Kidney (tissue), 22 donors: ENCODE measurements at places on chromosomes 3 and 15. TPM values are rescaled to one million over a fixed set of nuclear protein-coding genes. Genes with fewer than 3 reads are reported as not detected.

DNA sequence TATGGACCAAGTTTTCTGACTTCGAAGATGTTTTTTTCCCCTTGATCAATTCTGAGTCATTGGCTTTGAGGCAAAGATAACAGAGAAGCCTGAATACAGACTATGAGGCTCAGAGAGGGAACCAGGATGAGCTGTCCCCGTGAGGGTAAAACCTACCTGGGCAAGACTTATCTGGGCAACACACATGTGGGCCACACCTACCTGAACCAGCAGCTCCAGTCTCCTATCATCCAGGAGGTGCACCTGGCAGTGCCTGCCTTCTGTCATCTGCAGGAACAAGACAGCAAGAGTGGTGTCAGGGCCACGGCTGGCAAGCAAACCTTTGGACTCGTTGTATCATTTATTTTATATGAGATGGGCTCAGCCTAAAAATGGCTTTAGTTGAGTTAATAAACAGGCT, 72.6 kb downstream of the FRMD4B start:
- H3K27ac ChIP-seq, result no peak overlapping the region
- no peaks in the 10 kb centered on the region for H3K27me3 ChIP-seq
- no peaks in the 10 kb centered on the region for H3K36me3 ChIP-seq
- no peak overlapping the region for H3K4me3 ChIP-seq

GRCh38 chr3:29887451-29887850, 606.6 kb downstream of the RBMS3 start:
- H3K4me3 ChIP-seq, result no peak overlapping the region
- H3K36me3 ChIP-seq, result no peaks in the 10 kb centered on the region
- no peaks in the 10 kb centered on the region for H3K4me1 ChIP-seq
- no peak for DNase-seq

DNA sequence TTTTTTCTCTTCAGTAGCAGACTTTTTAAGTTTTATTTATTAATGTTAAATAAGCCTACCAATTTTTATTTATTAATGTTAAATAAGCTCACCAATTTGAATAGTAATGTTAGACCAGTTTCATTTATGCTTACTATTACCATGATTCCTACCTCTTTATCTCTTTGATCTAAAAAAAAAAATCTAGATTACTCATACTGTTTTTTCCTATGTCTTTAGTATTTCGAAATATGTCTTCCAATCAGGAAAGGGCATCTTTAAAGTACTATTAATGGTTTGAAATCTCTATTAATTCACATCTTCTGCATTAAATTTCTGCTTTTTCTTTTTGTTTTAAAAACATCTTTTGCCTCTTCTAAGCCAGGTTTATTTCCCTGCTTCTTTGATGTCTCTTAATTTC, 27.5 kb upstream of the MAPKBP1 start:
- H3K4me1 ChIP-seq, result no peaks in the 10 kb centered on the region
- H3K27ac ChIP-seq, result no peak overlapping the region
- DNase-seq, result no peak
- H3K36me3 ChIP-seq, result peaks cover 18% of the 10 kb centered on the region
- H3K27me3 ChIP-seq, result no peaks in the 10 kb centered on the region

DNA sequence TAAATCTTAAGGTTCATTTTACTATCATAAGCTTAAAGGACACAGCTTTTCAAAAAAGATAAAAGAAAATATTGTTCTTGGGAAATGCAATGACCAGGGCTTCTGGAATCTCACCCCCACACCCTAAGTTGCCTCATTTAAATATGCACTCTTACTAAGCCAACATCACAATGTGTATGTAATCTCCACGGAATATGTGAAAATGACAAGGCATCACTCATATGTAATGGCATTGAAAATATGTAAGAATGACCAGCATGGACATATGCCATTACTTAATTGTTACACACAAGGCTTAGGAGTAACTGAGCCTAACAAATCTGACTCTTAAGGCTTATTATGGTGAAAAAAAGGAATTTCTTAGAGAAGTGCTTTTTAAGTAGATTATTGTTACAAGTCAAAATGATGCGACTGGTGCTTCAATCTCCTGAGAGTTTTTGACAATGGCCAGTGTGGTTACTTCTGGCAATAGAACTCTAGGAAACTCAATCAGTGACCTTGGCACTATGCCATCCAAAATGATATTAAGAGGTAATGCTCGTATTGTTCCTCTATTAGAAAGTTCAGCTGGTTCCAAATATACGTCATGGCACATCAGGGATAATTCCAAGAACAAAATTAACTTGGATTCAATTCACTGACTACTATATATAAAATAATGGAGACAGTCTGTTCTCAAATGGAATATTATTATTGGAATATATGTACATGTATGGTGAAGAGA, 290.0 kb upstream of the PLSCR5 start:
- no peak overlapping the region for H3K4me3 ChIP-seq
- DNase-seq, result no peak
- H3K27ac ChIP-seq, result no peak overlapping the region

DNA sequence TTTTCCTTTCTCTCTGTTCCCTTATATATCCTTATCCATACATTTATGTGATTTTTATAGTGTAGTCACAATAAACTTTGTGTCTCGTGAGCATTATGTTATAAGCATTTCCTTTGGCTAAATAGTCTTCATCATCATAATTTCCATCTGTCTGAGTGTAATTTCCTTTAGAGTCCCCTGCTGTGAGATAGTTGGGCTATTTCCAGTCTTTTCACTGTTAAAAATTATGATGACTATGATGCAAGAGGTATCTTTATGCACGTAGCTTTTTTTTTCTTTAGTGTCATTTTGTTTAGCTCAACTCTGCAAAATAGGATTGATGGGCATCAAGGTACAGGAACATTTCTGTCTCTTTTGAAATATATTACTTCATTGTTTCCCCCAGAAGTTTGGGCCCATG, 26.9 kb upstream of the CA12 start:
- no peak overlapping the region for H3K27ac ChIP-seq
- no peaks in the 10 kb centered on the region for H3K4me1 ChIP-seq
- DNase-seq, result no peak
- H3K36me3 ChIP-seq, result no peaks in the 10 kb centered on the region
- H3K27me3 ChIP-seq, result no peaks in the 10 kb centered on the region
- no peak overlapping the region for H3K4me3 ChIP-seq

The TRIM42 gene
- total RNA-seq, result not detected

- H3K27me3 ChIP-seq, result no peaks in the 10 kb centered on the region
- no peak overlapping the region for H3K27ac ChIP-seq
- H3K4me3 ChIP-seq, result no peak overlapping the region
- DNase-seq, result no peak
Measured at GRCh38 chr3:100637197-100637631, 27.8 kb downstream of the ADGRG7 start.

- H3K27ac ChIP-seq, result no peak overlapping the region
- H3K36me3 ChIP-seq, result no peaks in the 10 kb centered on the region
- H3K4me3 ChIP-seq, result no peak overlapping the region
- DNase-seq, result no peak
Measured at GRCh38 chr3:193836918-193837317, 243.9 kb downstream of the OPA1 start.

DNA sequence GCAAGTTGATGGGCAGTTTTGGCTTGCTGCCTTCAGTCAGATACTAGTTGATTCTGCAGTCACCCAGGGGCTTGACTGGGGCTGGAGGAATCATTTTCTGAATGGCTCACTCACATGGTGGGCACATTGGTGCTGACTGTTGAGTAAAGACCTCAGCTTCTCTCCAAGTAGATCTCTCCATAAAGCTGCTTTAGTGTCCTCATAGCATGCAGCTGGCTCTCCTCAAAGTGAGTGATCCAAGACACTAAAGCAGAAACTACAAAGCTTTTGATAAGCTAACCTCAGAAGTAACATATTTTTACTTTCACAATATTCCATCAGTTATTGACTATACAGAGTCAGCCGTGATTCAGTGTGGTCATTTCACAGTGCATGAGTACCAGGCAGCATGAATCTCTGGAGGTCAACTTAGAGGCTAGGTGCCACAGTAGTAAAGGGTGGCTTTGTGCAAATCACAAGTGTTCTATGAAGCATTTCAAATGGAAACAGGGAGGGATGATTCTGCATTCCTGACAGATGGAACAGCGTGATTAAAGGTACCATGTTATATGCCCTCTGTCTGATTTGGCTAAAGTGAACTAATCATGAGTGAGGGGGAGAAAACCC, 24.3 kb upstream of the ATP8B4 start:
- no peak overlapping the region for H3K4me3 ChIP-seq
- H3K27ac ChIP-seq, result no peak overlapping the region
- H3K4me1 ChIP-seq, result no peaks in the 10 kb centered on the region
- DNase-seq, result no peak
- H3K27me3 ChIP-seq, result no peaks in the 10 kb centered on the region
- H3K36me3 ChIP-seq, result no peaks in the 10 kb centered on the region

DNA sequence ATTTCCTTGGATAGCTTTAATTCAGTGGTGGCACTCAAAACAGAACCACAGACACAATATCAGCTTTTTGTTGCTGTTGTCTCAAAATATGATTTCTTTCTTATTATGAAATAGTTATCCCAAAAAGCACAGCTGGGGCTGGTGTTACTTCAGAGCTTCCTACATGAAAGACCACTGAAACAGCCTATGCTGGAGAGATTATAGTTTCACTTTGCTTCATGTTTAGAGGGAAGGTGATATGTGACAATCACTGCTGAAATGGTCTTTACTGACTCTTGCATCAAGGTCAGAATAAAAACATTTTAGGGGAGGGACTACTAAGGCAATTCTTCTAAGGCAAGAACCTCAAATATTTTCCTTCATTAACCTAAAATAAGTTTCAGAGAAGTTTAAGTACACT, 190.7 kb downstream of the TNIK start:
- no peak for DNase-seq
- no peaks in the 10 kb centered on the region for H3K4me1 ChIP-seq
- H3K36me3 ChIP-seq, result no peaks in the 10 kb centered on the region
- H3K27me3 ChIP-seq, result no peaks in the 10 kb centered on the region
- no peak overlapping the region for H3K4me3 ChIP-seq
- no peak overlapping the region for H3K27ac ChIP-seq

GRCh38 chr3:70989174-70989573, 594.4 kb downstream of the FOXP1 start:
- H3K4me3 ChIP-seq, result no peak overlapping the region
- H3K27me3 ChIP-seq, result no peaks in the 10 kb centered on the region
- no peak overlapping the region for H3K27ac ChIP-seq
- no peaks in the 10 kb centered on the region for H3K36me3 ChIP-seq

DNA sequence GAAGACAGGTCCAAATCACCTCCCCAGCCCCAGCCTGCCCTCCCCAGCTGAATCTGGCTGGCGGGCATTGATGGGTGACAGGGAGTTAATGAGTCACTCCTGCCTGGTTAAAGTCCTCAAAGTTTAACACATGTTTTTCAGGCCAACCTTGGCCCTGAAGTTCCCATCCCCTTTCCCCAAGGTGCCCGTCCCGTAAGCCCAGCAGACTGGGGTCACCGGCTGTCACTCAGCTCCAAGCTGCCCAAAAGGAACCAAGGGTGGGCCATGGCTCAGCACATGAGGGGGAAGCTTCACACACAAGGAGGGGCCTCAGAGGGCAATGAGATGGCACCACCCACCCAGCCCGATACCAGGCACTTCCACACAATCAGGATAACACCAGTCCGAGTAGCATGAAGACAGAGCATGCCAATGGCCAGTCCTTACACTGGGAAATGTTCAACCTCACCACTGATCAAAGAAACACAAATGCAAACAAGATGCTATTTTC, 10.2 kb upstream of the KLF15 start:
- peak overlapping the region; percentile 84 for H3K27ac ChIP-seq
- no peaks in the 10 kb centered on the region for H3K36me3 ChIP-seq
- DNase-seq, result peak; percentile 82
- H3K4me1 ChIP-seq, result no peaks in the 10 kb centered on the region

DNA sequence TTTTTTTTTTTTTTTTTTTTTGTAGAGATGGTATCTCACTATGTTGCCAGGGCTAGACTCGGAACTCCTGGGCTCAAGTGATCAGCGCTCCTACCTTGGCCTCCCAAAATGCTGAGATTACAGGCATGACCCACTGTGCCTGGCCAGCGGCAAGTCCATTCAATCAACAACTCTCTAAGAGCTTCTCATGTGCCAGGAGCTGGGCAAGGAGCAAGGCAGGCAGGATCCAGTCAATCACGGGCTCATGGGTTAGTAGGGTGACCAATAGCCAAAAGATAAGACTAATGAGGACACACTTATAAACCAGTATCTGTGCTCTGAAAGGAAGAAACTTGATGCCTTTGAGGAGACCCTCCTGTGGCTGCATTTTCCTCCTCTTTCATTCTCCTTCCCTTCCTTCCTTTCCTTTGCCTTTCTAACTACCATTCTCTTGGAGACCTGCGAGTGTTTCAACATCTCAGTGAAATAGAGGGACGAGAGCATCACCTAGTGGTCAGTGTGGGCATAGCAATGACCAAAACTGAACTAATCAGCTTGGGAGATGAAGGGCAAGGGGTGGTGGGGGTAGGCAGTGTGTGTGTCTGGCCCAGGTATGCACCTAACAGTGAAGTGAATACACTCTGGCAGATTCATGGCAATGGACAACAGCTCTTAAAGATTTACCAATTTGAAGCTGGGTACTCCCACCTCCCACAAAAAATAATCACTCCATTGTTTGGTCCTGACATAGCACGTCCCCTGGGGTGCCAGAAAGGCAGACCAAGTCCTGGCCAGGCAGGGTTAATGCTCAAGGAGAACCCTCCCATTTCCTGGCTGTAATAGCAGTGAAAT, 6.3 kb downstream of the RPP25 start:
- H3K4me1 ChIP-seq, result no peaks in the 10 kb centered on the region
- H3K36me3 ChIP-seq, result no peaks in the 10 kb centered on the region

- H3K27ac ChIP-seq, result peak overlapping the region; percentile 73
- H3K36me3 ChIP-seq, result no peaks in the 10 kb centered on the region
- peaks cover 9% of the 10 kb centered on the region for H3K4me1 ChIP-seq
- H3K4me3 ChIP-seq, result peak overlapping the region; percentile 91
- no peak for DNase-seq
- no peaks in the 10 kb centered on the region for H3K27me3 ChIP-seq
Measured at GRCh38 chr3:44510000-44510368, 32.5 kb upstream of the ZNF445 start.

The ARID3B gene
- 6.2 TPM for total RNA-seq

DNA sequence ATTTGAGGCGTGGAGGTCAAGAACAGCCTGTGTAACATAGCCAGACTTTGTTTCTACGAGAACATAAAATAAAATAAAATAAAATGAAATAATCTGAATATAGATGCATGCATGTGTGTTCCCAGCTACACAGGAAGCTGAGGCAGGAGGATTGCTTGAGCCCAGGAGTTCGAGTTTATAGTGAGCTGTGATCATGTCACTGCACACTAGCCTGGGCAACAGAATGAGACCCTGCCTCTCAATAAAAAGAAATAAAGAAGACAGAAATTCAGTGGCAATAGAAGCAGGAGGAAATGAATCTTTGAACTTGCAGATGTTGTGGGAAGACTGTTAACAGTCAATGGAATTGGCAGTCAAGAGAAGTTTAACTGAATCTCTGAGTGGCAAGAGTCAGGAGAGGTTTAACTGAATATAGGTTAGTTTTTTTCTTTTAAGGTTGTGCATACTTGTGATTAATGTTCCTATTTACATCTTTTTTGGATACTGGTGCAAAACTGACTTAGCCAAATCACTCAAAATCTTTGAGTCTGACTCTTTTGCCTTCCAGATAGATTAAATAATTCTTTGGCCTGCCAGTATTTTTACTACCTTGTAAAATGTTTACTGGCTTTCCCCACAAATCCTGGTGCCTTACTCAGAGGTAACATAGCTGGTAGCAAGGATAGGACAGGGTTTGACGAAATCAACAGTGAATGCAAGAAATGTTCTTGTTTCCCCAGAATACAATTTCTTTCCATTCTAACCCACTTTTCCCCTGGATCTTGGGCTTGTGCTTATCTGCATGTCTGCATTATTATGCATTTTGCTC, 361.4 kb downstream of the PDCD6IP start:
- H3K27me3 ChIP-seq, result no peaks in the 10 kb centered on the region
- no peak overlapping the region for H3K27ac ChIP-seq
- no peak overlapping the region for H3K4me3 ChIP-seq
- no peak for DNase-seq
- no peaks in the 10 kb centered on the region for H3K36me3 ChIP-seq
- no peaks in the 10 kb centered on the region for H3K4me1 ChIP-seq
